NCI-H1694 treated with DMSO at 0.1 percent for 48 hours (cell line): ENCODE measurements at places on chromosomes 5 and 9.

DNA sequence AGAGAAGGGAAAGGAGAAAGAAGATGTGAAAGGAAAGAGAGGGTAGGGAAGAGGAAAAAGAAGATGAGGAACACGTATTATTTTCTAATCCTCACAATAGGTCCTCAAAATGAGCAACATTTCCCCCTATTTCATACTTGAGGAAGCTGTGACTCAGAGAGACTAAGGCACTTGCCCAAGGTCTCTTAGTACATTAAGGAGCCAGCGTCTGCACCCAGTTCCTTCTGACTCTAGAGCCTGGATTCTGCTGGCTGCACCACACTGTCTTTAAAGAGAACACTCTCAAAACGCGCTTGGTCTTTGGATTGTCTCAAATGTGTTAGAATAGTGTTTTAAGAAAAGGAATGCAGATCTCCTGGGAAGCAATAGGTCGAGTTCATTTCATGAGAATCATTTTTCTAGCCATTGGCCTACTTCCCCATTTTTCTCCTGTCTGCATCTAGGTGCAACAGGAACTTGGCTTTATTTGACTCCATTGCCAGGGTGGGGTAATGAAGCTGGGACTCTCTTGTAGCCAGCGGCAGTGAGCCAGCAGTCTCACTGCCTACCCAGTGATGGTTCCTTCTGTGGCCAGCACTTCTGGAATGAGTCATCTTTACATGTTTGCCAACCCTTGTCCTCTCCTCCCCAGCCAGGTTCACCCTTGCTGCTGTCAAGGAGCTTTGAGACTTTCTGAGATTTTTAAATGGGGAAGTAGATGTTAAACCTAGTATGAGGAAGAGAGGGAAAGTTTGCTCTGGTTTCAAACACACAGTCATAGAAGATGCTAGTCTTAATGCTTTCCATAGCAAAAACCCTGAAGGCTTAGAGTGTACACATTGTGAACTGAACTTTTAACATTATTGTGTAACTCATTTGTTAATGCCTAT, 82.7 kb downstream of the DOCK8 start:
- no peak for DNase-seq

GRCh38 chr5:63233911-63234310, 655.3 kb downstream of the LRRC70 start:
- no peak for DNase-seq

- DNase-seq = no peak
Measured at GRCh38 chr5:160036243-160036642, 27.3 kb downstream of the TTC1 start.

- DNase-seq = no peak
Measured at GRCh38 chr9:96251451-96251850, 50.5 kb downstream of the HSD17B3 start.

GRCh38 chr5:112628214-112628980, 109.3 kb upstream of the APC start:
- DNase-seq = no peak

DNA sequence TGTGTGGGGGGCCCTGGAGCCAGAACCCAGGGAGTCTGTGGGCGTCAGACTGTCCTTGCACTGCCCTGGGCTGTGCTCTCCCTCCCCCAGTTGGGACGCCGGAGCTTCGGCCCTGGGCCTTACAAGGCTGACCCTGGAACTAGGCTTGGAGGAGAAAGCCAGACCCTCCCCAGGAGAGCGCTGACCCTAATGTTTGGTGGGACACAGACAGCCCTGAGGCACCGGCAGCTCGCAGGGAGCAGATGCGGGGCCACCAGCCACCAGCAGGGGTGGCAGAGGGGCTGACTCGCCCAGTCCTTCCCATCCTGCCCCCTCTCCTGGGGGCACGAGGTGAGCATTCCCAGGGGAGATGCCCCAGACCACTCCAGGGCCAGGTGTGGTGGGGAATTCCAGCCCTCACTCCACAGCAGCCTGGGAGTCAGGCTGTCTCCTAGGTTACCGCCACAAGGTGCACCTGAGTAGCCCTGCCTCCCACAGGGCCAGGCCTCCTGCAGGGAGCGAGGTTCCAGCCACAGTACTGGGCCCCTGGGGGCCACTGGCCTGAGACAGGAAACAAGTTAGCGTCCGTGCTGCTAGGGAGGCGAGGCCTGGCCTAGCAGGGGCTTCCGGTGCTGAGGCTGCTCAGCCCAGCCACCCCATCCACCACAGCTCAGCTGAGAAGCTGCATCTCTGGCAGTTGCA, 134.6 kb downstream of the OLFM1 start:
- no peak for DNase-seq

DNA sequence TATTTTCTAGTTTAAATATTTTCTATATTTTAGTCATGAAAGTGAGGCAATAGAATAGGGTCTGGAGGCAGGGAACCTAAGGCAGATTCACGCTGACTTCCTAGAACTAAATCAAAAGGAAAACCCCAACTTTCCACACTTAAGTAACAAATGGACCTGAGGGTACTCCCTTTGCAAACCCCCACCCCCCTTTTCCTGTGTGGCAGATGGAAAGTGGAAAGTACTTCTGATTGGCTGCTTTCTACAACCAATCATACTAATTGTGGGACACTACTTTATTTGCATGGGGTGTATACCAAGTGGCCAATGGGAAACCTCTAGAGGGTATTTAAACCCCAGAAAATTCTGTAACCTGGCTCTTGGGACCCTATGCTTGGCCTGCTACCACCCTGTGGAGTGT, 4.8 kb upstream of the CENPH start:
- DNase-seq = no peak

GRCh38 chr9:129250786-129251185, 72.7 kb upstream of the IER5L start:
- no peak for DNase-seq

- DNase-seq = no peak
Measured at GRCh38 chr5:168261227-168261571, 30.2 kb upstream of the WWC1 start.
